Cardiac fibroblast (primary cell): ENCODE measurements at places on chromosomes 7 and 10.

DNA sequence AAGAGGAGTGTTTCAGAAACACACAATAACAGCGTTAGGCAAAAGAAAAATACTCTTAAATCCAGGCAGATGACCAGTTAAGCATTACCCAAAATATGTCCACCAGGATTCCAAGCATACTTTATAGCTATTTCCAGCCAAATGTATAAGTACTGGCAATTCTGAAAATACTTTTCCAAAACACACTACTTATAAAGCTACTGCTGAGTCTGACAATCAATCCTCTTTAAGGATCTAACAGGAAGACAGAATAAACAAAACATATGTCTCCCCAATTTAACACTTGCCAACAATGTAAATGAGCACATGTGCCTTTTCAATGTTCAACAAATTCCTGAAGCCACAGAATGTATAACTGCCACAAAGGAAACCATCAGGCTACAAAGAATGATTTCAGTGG is 370.9 kb downstream of the SORCS1 start:
- no peak for DNase-seq

GRCh38 chr7:43302773-43303460 is 190.5 kb downstream of the HECW1 start:
- no peak for DNase-seq

DNA sequence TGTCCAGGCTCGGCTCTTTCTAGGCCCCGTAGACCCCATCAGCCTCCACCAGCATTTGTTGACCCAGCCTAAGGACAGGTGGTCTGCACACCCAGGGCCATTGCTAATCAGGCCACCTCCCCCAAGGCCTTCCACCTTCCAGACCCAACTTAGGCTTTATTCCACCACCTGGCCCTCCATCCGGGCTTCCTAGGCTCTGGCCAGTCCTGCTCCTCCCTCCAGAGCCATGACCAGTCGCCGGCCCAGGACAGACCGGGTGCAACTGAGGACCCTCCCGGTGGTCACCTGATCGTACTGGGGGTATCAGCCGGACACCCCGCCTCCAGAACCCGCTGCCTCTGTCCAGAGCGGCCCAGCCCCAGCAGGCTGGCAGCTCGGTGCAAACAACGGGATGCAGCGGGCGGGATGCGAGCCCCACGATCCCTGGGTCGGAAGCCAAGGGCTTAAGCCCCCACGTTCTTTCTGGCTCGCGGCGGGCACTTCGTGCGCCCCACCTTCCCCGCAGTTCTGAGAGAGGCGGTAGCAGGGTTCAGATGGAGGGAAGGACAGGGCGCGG is 545 bp downstream of the NACAD start:
- no peak for DNase-seq

DNA sequence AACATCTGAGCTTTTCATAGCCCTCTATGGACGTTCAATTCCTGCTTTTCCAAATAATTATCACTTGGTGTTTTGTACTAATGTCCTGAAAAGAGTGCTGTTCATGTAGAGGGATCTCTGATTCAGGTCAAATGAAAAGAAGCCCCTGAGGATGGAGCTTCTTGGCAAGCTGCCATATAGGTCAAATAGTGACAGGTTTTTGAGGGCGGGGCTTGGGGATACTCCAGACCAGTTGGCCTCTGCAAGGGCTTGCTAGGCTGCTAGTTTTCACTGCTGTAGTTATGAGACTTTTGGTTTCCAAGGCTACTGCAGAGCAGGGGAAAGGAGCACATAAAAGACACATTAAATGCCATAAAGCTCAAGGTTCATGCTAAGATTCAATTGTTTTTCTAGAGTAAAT is 257.2 kb upstream of the CACNA2D1 start:
- no peak for DNase-seq

- DNase-seq = peak; percentile 70
Measured at GRCh38 chr10:14601872-14602725, 172.6 kb downstream of the FAM107B start.

DNA sequence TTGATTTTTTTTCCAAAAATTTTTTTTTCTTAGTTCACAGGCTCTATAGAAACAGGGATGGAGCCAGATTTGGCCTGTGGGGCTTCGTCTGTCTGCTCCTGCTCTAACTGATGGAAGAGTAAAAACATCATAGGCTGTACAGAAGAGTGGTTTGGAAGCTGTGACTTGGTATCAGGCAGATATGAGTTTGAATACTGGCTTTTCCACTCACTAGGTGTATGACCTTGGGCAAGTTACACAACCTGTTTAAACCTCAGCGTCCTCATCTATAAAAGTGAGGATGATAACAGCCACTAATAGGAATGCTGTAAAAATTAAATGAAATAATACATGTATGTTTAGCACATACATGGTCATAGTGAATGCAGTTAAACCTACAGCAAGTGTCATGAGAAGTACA is 26.9 kb upstream of the DNAJC1 start:
- no peak for DNase-seq

GRCh38 chr7:112262036-112262435 is 55.5 kb downstream of the ZNF277 start:
- DNase-seq = no peak

- DNase-seq = no peak
Measured at GRCh38 chr10:24207341-24207740, 1.6 kb upstream of the KIAA1217 start.

DNA sequence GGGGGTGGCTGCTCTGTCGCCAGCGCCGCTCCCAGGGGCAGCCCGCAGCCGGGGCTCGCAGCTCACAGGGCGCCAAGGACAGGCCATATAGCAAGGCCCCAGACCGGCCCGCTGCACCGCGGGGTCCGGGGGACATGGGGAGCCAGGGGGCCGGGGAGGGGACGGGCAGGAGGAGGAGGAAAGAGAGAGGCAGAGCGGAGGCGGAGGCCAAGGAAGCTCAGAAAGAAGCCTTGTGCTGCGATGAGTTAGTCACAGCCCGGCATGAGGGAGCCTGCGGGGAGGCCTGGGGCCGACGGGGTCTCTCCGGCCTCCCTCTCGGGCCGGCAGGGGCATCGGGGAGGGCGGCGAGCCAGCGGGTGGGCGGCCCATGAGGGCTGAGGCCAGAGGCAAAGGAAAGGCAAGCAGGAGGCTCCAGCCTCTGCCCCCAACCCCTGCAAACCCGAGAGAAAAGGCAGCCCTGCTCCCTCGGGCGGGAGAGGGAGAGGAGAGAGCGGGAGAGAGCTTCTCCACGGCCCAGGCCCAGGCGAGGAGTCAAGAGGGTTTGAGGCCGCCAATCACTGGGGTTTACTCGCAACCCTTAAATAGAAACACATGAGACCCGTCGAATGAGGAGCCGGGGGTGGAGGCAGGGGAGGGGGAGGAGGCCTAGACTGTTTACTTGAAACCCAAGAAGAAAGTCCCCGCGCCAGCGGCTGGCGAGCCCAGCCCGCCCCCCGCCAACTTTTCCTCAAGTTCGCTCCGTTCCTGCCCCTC is 167.9 kb downstream of the NEURL1 start:
- peak; percentile 86 for DNase-seq

DNA sequence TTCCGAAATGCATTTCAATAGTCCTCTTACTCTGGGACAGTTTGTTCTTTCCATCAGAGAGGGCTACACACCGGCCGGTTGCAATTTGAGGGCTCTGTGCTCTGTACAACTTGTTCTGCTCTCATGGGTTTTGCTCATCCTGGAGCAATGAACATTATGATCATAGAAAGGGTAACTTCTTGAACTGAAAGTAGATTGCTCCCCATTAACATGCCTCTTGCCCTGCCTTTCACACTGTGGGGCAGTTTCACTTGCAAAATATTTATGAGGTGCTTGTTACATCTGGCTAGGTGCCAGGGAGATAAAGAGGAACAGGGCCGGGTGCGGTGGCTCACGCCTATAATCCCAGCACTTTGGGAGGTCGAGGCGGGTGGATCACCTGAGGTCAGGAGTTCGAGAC is 97.3 kb upstream of the MPP7 start:
- no peak for DNase-seq

DNA sequence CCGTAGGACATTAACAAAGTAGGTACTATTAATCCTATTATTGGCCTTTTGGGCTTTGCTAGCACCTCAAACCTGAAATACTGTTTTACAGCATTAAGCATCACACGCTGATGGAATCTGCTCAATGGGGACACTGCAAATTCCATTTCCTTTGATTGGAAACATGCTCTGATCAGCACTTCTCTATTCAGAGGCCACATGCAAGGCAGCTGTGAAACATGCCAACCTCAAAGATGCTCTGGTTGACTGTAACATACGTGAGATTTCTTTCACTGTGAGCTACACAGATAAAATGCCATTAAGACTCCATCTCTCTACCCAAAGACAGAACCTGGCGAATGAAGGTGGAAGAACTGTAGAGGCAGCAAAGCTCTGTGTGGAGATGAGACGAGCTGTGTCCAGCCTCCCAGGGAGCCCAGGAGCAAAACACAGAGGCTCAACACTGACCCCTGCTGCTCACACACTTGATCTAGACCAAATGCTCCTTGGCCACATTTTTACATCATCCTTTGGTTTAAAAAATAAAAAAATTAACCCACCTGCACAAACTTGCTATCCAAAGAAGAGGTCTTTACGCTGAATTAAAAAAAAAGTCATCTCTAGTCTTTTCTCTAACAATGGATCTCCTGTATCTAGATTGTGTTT is 8.0 kb downstream of the RSU1 start:
- peak; percentile 65 for DNase-seq

DNA sequence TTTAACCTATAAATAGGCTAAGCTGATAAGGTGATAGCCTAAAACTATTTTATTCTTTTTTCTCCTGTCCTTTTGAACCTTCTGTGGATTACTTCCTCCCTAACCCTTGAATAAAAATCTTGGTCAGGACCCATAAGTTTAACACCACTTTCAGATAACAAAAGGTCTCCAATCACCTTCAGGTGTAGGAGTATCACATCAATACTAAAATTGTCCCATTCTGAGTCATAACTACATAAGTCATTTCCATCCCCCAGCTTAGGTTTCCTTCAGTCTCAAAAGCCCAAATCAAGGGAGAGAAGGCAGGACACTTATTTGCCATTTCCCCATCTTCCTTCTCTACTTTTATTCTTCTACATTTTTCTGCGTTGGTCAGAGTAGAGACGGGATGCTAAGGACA is 56.9 kb upstream of the WNT16 start:
- DNase-seq = no peak

GRCh38 chr7:44471850-44472249 is 18.6 kb downstream of the NUDCD3 start:
- DNase-seq = peak; percentile 28

GRCh38 chr7:44569959-44570358 is 3.7 kb downstream of the DDX56 start:
- no peak for DNase-seq

GRCh38 chr7:92226981-92227380 is 18.7 kb downstream of the KRIT1 start:
- DNase-seq = no peak

DNA sequence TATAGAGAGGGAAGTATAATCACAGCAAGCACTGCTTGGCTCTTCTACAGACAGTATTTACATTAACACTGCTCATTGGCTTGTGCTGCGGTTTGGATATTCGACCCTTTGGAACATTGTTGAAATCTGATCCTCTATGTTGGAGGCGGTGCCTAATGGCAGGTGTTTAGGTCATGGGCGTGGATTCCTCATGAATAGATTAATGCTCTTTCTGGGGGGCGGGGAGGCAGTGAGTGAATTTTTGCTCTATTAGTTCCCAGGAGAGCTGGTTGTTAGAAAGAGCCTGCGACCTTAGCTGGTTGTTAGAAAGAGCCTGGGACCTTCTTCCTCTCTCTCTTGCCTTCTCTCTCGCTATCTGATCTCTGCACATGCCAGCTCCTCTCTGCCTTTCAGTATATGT is 77.3 kb upstream of the SVIL start:
- no peak for DNase-seq

GRCh38 chr10:72000073-72001032 is 36.2 kb downstream of the CHST3 start:
- DNase-seq = no peak

- DNase-seq = no peak
Measured at GRCh38 chr7:71871446-71871845, 540.7 kb downstream of the CALN1 start.

- peak; percentile 83 for DNase-seq
Measured at GRCh38 chr10:110414548-110415309, 83.0 kb upstream of the DUSP5 start.

DNA sequence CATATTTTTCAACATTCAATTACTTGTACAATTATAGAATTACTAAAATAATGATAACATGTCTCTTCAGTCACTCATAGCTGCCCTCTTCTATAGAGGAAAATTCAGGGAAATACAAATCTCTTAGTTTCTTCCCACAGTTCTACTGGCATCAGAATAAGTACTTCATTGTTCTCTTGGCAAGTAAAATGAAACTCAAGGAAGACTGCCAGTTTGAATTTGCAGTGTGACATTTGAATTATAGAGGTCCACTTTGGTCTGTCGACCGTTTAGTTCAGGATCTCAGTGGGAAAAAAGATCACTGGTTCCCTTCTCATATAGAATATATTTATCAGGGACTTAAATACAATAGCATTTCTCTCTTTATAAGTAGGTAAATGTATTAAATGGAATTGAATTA is 114.5 kb downstream of the PON1 start:
- no peak for DNase-seq

DNA sequence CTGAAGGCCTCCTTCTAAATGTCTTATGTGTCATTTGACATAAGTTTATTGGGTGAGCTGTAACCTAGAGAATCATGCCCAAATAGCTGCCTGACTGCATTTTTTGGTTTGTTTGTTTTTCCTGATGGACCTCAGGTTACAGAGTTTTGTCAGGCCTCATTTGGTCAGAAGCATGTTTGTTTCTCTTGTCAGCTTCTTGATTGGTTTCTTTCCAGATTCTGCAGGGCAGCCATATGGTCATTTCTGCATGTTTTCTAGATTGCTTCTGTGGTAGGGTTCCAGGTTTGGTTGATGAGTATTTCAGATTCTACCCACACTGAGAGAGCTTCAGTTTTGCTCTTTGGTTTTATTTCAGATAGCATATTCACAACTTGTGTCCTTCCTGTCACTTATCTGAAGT is 28.0 kb downstream of the GLCCI1 start:
- DNase-seq = peak; percentile 25

DNA sequence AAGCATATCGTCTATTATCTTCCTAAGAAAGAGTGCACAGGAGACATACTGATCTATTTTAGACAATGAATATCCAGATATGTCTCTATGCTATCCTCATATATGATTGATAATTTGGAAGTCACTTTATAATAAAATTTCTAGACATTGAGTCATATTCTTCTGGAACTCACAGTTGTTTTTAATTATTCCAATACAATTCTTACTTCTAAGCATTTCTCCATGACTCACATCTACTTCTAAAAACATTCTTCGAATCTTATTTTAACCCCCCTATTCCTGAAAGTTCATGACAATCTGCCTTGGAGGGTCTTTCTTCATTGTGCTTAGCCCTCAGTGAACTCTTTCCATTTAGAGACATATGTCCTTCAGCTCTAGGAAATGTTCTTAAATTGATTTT is 368.1 kb downstream of the MDFIC start:
- DNase-seq = no peak

- DNase-seq = no peak
Measured at GRCh38 chr7:20470082-20470481, 139.4 kb downstream of the ITGB8 start.

GRCh38 chr7:138036135-138036534 is 34.2 kb upstream of the CREB3L2 start:
- no peak for DNase-seq
